Neuronal stem cell (in vitro differentiated cells): ENCODE measurements at places on chromosomes 3 and 15.

- no peak overlapping the region for H3K27ac ChIP-seq
- no peak for DNase-seq
- H3K27me3 ChIP-seq, result no peaks in the 10 kb centered on the region
- no peaks in the 10 kb centered on the region for H3K36me3 ChIP-seq
These were observed 711 bp upstream of the TGM5 start for GRCh38 chr15:43267439-43267838.

DNA sequence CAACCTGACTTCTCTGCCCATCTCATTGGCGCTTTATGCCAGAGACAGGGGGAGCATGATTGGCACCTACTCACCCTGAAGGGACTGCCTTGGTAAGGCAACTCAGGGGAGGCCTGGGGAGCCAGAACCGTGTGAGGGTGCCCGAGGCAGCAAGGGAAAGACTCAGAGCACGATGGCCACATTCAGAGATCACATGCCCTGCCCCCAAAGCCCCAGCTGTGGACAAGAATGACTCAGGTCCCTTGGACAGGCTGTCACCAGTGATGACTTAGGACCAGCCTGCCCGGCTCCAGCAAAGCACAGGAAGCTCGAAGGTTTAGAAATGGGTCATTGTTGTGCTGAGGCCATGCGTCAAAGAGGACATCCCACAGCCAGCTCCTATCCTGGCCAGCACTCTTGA lies 49.1 kb upstream of the LIMD1 start:
- no peak overlapping the region for H3K27ac ChIP-seq
- H3K27me3 ChIP-seq, result no peaks in the 10 kb centered on the region
- no peak overlapping the region for H3K4me3 ChIP-seq
- H3K4me1 ChIP-seq, result peaks cover 11% of the 10 kb centered on the region
- no peak for DNase-seq

DNA sequence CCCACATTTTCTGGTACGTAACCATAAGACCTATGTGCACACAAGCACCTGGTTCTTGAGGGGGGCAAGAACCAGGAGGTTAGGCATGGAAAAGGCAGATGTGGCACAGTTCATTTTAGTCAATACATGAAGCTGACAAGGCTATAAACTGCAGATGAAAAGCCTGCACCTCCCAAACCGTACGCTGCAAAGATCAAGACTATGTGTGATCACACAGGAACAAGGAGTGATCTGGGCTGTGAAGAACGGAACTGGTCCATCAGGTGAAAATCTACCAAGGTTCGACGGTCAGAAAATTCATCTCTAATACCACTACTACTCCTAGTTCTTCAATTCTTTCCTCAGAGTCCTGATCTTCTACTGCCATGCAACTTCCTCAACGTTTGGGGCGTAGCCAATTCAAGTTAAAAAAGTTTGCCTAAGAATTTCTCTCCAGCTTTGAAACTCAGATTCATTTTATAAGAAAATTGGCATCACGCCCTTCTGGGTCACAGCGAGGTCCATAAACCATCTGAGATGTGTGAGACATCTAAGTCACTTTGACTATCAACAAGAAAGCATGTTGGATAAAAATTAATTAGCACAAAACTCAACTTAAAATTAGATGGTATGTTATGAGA lies 41.9 kb downstream of the PLD1 start:
- no peak overlapping the region for H3K27ac ChIP-seq
- DNase-seq, result no peak
- H3K36me3 ChIP-seq, result no peaks in the 10 kb centered on the region
- no peaks in the 10 kb centered on the region for H3K27me3 ChIP-seq
- H3K4me1 ChIP-seq, result peaks cover 5% of the 10 kb centered on the region

- no peak overlapping the region for H3K27ac ChIP-seq
- DNase-seq, result no peak
- H3K4me3 ChIP-seq, result no peak overlapping the region
- H3K27me3 ChIP-seq, result no peaks in the 10 kb centered on the region
- peaks cover 2% of the 10 kb centered on the region for H3K4me1 ChIP-seq
These were observed 176.4 kb downstream of the ISL2 start for GRCh38 chr15:76512971-76513370.

DNA sequence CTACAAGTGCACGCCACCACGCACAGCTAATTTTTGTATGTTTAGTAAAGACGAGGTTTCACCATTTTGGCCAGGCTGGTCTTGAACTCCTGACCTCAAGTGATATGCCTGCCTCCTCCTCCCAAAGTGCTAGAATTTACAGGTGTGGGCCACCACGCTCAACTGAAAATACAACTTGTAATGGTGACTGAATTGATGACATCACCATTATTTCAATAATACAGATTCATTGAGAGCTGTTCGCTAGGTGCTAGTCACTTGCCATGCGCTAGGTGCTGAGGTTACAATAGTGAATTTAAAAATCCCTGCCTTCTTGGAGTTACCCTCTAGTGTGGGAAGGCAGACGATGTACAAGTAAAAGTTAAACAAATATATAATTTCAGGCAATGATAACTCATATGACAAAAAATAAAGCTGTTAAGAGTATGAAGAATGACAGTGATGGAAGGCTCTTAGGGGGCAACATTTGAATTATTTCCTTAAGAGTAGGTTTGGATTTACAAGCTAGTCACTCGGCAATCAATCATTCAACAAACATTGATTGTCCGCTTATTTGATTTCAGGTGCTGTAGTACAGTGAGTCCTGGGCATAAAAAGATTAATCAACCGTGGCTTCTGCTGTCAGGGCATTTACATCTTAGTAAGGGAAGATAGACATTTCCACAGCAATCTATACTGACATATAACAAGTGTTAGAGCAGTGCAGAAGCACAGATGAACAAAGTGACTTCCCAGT lies 9.1 kb upstream of the PPARG start:
- H3K27ac ChIP-seq, result no peak overlapping the region
- no peak for DNase-seq
- H3K27me3 ChIP-seq, result peaks cover 7% of the 10 kb centered on the region
- no peak overlapping the region for H3K4me3 ChIP-seq
- H3K4me1 ChIP-seq, result no peaks in the 10 kb centered on the region
